Aortic smooth muscle cell (primary cell): ENCODE measurements at places on chromosomes 1 and 21. TPM values are rescaled to one million over a fixed set of nuclear protein-coding genes. Genes with fewer than 3 reads are reported as not detected.

Gene CFHR1
- 0.12 and 0.13 TPM in 2 replicates for total RNA-seq

Gene HOOK1
- 0.06 TPM in 1 of 2 replicates, not detected in the other for total RNA-seq

Gene RBP7
- total RNA-seq: 0.19 TPM in 1 of 2 replicates, not detected in the other

Gene C1orf74
- 2.9 TPM in 2 replicates for total RNA-seq

Gene HES5
- total RNA-seq: 0.06 TPM in 1 of 2 replicates, not detected in the other

Gene TEDDM1
- not detected in 2 replicates for total RNA-seq

Gene DNASE2B
- total RNA-seq: not detected in 2 replicates

Gene BGLAP
- total RNA-seq: 0.13 TPM in 1 of 2 replicates, not detected in the other

Gene RABGGTB
- 67.4 and 79.9 TPM in 2 replicates for total RNA-seq
